Heart left ventricle (tissue), 16 donors: ENCODE measurements at places on chromosomes 2 and 18. TPM values are rescaled to one million over a fixed set of nuclear protein-coding genes. Genes with fewer than 3 reads are reported as not detected.

DNA sequence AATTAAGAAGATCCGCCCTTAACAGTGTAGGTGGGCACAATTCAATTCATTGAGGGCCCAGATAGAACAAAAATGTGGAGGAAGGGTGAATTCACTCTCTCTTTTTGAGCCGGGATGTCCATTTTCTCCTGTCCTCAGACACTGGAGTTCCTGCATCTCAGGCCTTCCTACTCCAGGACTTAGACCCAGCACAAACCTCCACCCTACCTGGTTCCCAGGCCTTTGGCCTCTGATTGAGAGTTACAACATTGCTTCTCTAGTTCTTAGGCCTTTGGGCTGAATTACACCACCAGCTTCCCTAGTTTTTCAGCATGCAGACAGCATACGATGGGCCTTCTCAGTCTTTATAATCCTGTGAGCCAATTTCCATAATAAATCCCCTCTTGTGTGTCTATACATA, 87.8 kb upstream of the TMEM17 start:
- DNase-seq: no peak

DNA sequence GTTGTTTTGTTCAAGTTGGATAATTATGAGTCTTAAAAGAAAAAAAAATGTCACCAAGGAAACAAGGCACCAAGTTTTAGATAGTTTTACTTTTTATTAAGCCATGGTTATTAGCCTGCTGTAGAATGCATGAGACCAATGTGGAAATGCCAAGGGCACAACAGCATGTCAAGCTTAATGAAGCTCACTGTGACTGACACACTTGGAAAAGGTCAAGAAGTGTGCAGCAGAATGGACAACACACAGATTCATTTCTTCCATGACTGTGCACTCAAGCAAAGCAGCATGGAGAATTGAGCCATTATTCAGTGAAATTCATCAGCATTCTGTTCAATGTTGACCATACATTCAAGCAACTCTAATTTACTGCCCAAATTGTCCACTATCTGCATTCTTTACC, 23.6 kb downstream of the SPHKAP start:
- DNase-seq: no peak

- no peak for DNase-seq
These were observed 155.1 kb upstream of the SERPINE2 start for GRCh38 chr2:224194161-224194560.

DNA sequence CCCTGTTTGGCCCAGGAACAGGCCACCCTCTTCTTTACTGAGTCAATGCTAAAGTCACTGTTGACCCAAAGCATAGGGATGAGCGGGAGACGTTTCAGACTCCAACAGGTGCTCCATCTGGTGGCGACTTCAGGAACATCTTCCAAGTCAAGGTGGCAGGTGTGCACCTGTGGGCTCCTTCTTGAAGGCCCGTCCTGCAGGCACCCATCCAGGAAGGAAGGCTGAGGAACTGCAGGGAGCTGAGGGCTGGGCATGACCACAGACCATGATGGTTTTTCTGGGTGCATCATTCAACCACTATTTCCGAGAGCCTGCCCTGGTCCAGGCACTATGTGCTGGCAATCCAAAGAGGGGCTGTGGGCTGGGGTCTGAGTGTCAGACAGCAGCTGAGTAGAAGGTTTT, 142.8 kb downstream of the NDUFA10 start:
- no peak for DNase-seq

GRCh38 chr2:234100686-234101085, 50.2 kb downstream of the SPP2 start:
- DNase-seq: no peak

GRCh38 chr2:223075301-223076270, 23.6 kb downstream of the KCNE4 start:
- DNase-seq: no peak

The LRATD1 gene
- polyA plus RNA-seq: 0.10 TPM

- no peak for DNase-seq
These were observed 304.8 kb downstream of the TRIB2 start for GRCh38 chr2:13021470-13021957.

DNA sequence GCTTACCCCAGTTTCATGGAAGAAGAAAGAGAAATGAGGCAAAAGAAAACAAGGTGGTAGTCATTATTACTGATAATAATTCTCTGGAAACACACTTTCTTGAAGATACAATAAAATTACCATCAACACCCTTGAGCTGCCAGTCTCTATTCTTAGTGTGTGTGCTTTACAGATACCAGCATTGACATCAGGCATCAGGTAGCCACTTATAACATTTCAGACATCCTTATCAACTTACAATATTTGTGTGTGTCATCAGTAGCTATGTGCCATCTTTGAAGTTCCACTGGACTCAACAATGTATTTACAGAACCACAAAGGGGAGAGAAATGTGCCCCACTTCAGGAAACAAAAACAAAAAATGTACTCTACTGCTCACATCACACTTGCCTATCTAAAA, 62.1 kb downstream of the TCF4 start:
- DNase-seq: no peak

The ZEB2 gene
- polyA plus RNA-seq: 34.9 TPM

DNA sequence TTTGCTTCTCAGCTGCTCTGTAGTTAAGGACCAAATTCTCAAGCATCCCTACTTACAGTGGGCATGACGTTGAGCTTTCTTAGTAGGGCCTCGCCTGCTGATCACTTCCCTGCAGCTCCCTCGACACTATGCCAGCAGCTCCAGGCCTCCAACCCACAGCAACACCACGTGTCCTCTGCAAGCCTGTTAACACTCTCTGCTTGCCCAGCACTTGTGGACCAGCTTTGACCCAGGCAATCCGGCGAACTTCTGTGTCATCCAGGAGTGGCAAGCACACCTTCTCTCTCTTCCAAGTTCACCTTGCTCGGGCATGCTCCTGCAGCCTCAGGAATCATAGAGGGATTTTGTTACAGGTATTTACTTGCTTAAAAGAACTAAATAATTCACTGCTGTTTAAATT, 138.6 kb upstream of the FHL2 start:
- DNase-seq: no peak

- DNase-seq: no peak
These were observed 3.5 kb upstream of the ERICH2 start for GRCh38 chr2:170766693-170767092.

DNA sequence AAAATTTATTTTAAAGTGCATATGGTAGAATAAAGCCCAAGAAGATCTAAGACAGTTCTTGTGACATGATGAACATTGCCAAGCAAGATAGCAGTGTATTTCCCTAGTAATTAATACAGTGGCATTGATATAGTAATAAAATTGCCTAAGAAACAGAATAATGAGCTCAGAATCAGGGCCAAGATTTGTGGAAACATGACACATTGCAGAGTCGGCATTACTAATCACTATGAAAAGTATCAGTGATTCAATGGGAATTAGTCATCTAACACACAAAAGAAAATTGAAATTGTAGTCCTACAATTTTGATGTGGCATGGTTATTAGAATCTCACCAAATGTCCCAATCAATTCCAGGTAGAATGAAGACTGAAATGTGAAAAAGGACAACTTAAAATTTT, 243.0 kb upstream of the CYRIA start:
- no peak for DNase-seq

The UPP2 gene
- polyA plus RNA-seq: not detected

The CCDC88A gene
- polyA plus RNA-seq: 26.3 TPM

- no peak for DNase-seq
These were observed 164.1 kb downstream of the PAX3 start for GRCh38 chr2:222134654-222135053.

- DNase-seq: no peak
These were observed 290.8 kb downstream of the CCDC85A start for GRCh38 chr2:56474412-56475158.

- DNase-seq: no peak
These were observed 34.7 kb downstream of the RBKS start for GRCh38 chr2:27855476-27855875.

DNA sequence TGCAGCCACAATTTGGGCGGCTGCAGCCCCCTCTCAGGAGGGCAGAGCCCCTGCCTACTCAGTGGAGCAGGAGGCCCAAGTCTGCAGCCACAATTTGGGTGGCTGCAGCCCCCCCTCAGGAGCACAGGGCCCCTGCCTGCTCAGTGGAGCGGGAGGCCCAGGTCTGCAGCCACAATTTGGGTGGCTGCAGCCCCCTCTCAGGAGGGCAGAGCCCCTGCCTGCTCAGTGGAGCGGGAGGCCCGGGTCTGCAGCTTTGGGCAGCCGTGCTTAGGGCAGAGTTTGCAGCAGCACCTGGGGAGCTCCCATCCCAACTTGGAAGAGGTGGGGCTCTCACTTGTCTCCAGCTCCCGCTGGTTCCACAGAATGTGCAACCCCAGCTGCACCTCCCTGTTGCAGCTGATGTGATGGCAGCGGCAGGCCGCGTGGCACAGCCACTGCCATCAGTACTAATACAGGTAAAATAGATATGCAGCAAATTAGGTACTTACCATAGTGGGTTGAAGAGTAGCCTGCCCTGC, 99.4 kb downstream of the TWIST2 start:
- no peak for DNase-seq

DNA sequence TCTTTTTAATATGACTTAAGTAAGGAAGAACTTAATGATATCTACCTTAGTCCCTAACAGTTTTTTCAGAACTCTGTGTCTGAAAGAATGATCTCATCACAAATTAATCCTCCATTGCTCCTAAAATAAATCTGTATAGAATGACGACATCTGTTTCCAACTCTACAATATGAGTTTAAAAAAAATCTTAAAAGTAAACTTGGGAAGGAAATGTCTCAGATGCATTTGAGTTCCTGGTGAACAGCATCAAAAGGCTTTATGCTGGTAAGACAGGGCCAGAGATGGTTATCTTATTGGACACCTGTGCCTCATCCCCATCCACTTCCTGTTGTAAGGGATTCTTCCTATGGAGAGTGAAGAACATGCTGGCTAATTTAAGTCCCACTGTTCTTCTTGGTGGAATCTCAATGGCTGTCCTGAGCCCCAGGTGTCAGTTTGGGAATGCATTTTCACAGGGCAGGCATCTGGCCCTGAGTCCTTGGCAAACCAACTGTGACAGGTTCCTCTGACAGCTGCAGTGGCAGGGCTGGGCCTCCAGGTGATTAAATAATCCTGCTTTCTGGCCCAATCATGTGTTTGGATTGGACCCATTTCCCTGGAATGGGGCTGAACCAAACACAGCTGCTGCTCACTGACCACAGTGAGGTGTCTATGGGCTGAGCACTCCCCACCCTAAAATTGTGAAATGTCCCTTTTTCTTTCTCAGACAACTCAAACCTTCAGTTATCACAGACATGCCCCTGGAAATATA, 12.9 kb upstream of the NCKAP5 start:
- no peak for DNase-seq

The MORN2 gene
- 38.6 TPM for polyA plus RNA-seq

- DNase-seq: no peak
These were observed 352.7 kb downstream of the TSN start for GRCh38 chr2:122108186-122108585.

The UGT1A7 gene
- polyA plus RNA-seq: not detected

DNA sequence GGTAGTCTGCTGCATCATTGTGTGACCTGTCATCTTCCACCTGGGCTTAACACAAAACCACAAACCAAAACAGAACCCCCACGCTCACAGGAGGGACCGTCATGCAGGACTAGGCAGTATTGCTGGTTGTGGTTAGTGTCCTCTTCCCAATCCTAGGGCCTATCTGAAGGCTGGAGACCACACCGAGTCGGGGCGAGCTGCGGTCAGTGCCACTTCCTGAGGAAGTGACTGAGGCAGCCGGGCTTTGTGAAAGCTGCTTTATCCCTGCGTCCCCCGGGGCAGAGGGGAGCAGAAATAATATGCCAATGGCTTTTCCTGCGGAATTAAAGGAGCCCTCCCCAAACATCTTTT, 22.9 kb downstream of the ZNF532 start:
- peak; percentile 84 for DNase-seq

GRCh38 chr2:49972699-49973098, 818.4 kb upstream of the FSHR start:
- DNase-seq: no peak

The RETREG2 gene
- 13.4 TPM for polyA plus RNA-seq

DNA sequence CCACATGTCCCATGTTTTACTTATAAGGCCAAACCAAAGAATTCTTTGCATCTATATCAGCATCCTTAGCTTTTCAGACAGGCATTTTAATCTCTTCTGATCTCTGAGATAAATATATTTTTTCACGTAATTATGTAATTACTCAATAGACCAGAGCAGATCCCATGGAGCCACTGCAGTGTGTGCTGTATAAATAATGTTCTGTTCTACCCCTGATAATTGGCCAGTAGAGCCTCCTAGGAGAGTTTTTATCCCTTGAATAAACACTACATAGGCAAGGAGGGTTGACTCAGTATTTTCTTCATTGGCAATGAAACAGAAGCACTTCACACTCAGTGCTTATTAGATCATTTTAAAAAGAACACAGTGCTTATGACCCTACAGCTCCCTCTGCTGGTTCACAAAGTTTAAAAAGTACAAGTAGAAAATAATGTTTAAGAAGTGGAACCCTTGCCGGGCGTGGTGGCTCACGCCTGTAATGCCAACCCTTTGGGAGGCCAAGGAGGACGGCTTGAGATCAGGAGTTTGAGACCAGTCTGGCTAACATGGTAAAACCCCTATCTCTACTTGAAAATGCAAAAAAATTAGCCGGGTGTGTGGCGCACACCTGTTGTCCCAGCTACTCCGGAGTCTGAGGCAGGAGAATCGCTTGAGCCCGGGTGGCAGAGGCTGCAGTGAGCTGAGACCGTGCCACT, 91.9 kb downstream of the PPP1R1C start:
- no peak for DNase-seq

DNA sequence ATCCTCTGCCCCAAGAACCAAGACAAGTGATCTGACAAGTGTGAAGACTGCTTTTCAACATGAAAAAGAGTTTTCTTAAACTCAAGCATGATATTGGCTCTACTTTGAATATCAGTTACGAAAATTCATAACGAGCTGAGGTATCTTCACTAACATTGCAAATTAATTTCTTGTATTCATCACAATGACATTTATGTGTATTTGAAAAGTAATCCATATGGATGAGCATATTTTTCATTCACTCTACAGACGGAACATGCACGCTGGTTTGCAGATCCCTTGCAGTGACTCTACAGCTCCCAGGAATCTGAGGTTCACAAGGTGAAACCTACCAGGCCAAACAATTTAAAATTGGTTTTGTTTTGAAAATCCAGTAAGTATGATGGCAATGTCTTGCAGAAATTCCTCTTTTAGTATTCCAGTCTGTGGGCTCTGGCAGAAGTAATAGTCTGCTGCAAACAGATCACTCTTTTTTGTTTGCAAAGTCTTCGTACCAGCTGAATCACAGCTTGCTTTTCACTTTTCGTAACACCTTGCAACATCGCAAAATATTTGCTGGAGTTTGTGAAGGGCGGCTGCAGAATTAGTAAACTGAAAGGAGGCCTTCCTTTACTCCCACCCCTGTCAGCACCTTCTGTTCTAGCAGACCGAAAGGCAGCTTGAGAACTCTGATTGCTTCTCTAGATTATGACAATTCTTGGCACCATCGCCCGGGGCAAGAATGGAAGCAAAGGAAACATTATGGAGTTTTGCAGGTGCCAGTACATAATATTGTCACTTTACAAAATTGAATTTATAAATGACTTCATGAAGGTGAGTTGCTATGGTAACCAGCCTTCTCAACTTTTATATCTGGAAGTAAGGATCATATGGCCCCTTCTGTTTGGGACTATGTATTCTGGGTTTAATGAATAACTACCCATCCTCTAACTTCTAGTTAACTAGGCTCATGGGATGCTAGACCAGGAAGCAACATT, 168.7 kb downstream of the TMEM247 start:
- no peak for DNase-seq
